ENCODE measurements at places on chromosomes 6 and 20.

GRCh38 chr6:28368522-28368921 lies 18.8 kb downstream of the ZKSCAN3 start:
- DNase-seq: no peak

DNA sequence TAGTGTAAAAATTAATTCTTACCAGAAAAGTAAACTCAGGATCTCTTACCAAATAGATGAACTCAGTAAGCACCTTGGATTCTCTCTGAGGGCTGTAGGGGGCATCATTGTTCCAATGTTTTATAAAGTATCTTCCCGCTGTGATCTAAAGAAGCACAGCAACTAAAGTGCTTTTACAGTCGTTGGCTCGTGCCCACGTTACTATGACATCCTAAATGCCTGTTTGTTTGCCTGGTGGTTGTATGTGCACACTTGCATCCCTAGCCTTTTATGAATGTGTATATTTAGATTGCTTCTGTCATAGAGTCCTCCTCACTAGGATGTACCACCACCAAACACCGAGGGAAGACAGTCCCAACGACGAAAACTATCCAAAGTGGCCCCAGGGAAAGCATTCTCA lies 34.5 kb downstream of the SLX4IP start:
- DNase-seq: no peak

DNA sequence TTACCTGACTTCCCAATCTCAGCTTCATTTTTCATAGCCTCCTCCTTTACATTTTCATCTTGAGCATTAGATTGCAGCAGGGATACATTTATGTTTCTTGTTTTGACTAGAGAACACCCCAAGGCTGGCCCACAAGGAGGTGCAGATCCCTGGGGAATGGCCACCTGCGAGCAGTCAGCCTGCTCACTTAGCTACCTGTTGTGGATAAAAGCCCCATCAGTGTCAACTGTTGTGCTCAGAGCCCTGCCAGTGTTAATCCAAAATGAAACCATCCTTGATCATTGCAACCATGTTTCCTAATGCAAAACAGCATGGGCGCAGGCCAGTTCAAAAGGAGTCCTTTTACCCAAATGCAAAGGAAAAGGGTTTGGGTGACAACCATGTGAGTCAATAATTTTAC lies 50.8 kb downstream of the CNR1 start:
- no peak for DNase-seq

DNA sequence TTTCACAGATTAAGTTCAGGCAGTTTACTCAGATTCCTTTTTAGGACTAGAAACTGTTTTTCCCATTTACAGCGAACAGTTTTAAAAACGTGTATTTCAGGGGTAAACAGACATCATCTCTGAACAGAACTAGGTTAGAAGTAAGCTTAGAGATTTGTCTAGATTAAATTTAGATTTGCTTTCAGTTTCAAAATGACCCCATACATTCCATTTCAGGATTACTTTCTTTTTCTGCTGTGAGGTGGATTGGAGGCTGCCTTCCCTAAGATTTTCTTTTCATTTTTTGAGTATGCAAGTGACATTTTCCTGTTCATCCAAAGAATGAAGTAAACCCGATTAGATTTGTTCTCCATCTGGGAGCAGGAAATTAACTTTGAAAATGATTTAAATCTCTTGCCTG lies 747.2 kb downstream of the KHDRBS2 start:
- DNase-seq: no peak

- no peak for DNase-seq
These were observed 6.1 kb downstream of the EEF1A1 start for GRCh38 chr6:73514746-73515110.

GRCh38 chr6:154509421-154510143 lies 903 bp downstream of the CNKSR3 start:
- DNase-seq: no peak

- no peak for DNase-seq
These were observed 2.0 kb downstream of the FNDC1 start for GRCh38 chr6:159170999-159171712.

GRCh38 chr6:25027221-25027916 lies 91.6 kb upstream of the RIPOR2 start:
- peak; percentile 93 for DNase-seq

DNA sequence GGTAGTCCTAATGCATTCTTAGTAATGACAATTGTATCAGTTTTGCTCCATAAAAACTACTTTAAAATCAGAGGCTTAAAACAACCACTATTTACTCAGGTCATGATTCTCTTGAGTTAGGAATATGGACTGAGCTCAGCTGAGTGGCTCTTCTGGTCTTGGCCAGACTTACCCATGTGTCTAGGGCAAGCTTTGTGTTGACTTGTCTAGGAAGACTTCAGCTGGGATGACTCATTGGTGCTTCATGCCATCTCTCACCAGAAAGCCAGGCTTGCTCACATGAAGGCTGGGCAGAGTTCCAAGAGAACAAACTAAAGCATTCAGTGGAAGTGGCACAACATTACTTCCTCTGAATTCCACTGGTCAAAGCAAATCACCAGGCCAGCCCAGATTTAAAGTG lies 155.3 kb downstream of the DHX35 start:
- peak; percentile 57 for DNase-seq

DNA sequence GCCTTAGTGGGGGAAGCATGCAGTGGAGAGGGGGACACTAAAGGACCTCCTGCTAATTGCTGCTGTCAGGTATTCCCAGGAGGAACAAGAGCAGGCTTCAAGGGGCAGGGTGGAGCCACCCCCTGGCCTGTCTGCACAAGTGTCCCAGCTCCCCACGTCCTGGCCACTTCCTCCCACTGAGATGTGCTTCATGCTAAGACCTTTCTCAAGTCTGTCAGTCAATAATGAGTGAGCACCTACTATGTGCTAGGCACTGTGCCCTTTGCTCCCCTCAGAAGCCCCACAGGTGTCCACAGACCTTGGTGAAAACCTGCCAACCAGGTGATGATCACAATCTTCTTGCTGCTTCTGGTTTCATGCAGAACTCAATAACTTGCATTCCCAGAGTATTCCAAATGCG lies 147.9 kb downstream of the UNC5CL start:
- DNase-seq: no peak

DNA sequence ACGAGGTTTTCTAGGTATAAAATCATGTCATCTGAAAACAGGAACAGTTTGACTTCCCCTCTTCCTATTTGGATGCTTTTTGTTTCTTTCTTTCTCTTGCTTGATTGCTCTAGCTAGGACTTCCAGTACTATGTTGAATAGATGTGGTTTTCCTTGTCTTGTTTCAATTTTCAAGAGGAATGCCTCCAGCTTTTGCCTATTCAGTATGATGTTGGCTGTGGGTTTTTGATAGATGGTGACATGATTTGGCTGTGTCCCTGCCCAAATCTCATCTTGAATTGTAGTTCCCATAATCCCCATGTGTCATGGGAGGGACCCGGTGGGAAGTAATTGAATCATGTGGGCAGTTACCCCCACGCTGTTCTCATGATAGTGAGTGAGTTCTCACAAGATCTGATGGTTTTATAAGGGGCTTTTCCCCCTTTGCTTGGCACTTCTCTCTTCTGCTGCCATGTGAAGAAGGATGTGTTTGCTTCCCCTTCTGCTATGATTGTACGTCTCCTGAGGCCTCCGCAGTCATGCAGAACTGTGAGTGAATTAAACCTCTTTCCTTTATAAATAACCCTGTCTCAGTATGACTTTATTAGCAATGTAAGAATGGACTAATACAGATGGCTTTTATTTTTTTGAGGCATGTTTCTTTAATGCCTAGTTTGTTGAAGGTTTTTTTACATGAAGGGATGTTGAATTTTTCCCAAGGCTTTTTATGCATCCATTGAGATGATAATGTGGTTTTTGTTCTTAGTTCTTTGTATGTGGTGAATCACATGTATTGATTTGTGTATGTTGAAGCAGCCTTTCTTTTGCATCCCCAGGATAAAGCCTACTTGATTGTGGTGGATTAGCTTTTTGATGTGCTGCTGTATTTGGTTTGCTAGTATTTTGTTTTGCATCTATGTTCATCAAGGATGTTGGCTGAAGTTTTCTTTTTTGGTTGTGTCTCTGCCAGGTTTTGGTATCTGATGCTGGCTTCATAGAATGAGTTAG lies 239.1 kb downstream of the THBS2 start:
- DNase-seq: no peak

DNA sequence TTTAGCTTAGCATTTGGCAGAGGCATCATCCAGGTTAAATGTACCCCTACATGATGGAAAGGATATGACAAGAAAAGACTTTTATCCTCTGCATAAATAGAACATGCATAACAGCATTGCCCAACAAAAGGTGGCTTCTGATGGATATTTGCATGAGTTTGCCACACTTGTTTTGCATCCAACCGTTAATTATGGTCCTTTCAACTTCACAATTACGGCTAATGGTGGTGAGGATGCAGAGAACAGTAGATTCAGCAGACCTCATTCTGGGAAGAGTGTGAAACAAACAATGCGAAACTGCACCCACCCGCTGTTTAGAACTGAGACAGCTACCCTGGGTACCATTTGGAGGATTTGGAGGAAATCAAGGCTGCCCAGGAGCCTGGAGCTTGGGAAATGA lies 690.9 kb upstream of the CHD6 start:
- DNase-seq: no peak

DNA sequence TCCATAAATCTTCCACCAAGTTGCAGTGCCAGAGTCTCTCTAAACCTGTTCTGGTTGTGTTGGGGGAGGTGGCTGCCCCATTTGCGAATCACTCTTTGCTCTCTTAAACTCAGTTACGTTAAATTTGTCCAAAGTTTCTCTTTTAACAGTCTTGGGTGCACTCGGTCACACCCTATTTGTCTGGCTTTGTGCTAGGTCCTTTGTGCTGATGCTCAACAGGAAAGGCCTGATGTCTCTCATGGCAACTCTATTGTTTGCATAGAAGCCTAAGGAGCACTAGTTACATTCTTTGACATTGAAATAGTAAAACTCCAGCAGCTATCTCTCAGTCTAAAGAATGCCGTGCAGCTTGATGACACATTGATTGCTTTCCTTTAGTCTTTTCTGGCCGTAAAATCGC lies 105.1 kb downstream of the TRMT11 start:
- DNase-seq: no peak

DNA sequence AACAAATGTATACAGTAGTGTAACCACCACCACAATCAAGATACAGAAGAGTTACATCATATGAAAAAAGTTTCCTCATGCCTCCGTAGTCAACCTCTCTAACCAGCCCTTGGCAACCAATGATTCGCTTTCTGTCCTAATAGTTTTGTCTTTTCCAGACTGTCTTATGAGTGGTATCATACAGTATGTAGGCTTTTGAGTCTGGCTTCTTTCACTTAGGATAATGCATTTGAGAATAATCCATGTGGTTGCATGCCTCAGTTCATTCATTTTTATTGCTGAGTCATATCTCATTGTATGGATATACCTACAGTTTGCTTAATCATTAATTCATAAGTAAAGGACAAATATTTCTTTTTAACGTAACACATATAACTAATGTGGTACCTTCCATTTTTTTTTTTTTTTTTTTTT lies 86.4 kb upstream of the RIPOR2 start:
- no peak for DNase-seq

- no peak for DNase-seq
These were observed 74.1 kb downstream of the HIVEP2 start for GRCh38 chr6:142870787-142871415.

GRCh38 chr6:84042603-84043002 lies 9.0 kb downstream of the MRAP2 start:
- no peak for DNase-seq

DNA sequence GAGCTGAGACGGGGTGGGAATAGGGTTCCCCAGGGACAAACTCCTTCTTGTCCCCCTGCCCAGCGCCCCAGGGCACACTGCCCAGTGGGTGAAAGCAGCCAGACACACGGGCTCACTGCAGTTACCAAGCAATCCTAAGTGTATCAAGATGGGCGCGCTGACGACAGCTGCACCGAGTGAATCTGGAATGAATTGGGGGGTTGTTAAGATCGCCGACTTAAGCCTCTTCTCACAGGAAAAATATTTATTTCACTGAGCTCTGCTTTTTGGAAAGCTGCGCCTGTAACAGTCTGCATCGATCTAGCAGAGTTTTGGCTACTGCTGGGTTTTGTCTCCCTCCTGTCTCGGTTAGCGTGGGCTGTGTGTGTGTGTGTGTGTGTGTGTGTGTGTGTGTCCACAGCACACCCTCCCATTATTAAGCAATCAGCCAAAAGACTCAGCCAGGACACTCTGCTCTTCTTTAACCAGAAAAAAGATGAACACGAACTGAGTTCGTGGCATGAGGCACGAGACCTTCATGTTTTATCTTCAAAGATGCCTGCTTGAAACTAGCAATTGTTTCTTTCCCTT lies 35.9 kb downstream of the RIPOR3 start:
- no peak for DNase-seq

GRCh38 chr6:101550451-101550850 lies 156.9 kb downstream of the GRIK2 start:
- no peak for DNase-seq

- DNase-seq: no peak
These were observed 589.3 kb downstream of the TFAP2A start for GRCh38 chr6:9825526-9825925.

Measured in RPMI8226 (cell line).